DND-41 (cell line): ENCODE measurements at places on chromosomes 2 and 18.

DNA sequence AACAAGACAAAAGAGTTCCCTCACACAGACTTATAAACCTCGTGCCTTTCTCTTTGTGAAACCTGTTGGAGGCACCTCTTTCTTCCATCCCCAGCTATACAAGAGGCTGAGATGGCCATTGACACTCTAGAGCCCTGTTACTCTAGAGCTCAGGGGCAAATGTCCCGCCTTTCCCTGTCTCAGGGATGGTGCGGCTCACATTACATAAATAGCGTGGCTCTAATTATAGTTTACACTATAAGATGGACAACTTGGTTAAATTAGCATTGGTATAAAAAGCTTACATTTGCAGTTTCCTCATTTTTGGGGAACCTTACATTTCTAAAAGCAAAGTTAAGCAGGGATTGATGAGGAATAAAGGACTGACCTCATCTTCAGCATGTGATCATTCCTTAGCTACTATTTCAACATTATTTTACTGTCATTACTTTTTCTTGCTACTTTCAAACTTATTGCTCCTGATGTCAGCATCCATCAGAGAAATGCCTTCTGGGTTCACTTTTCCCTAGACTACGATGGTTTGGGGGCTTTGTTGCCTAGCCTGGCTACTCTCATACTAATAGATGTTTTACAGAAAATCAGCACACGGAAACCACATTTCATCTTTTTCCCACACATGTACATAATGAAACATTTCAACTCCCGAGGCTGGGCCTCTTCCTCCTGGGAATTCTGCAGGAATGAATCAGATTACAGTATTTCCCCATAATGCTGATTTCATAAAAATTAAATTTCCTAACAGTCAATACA, 40.4 kb downstream of the FTCDNL1 start:
- DNase-seq = no peak

GRCh38 chr2:235745597-235745996, 251.8 kb downstream of the AGAP1 start:
- DNase-seq = no peak

DNA sequence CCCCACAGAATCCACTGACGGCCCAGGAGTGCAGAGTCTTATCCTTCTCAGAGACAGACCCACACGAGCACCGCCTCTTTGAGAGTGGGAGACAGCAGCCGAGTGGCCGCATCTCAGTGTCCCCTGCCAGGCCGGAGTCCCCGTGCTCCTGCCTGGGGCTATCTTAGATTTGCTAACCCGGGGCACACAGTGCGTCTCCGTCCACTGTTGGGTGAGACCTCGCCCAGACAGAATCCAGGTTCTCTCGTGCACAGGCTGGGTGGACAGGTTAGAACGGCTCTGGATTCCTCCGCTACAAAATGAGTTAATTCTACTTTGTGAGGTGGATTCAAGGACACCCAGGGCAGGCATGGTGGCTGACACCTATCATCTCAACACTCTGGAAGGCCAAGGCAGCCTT, 88.3 kb downstream of the ZNF516 start:
- no peak for DNase-seq

- no peak for DNase-seq
These were observed 1.0 kb downstream of the PDCD1 start for GRCh38 chr2:241857572-241858121.

DNA sequence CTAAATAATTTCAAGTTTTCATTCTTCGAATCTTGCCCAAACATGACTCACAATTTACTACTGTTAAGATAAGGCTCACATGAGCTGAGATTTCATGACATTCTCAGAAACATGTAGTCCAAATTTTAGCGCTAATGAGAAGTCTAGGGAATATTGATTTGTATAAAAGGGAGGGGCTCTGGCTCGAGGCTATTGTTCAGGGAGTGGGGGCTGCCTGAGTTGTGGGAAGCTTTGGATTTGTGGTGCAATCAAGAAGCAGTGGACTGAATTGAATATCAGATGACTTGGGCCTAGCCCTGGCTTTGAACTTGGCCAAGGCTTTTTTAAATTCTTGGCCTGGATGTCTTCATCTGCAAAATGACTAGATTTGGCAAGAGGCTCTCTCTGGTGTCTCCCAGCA, 674.9 kb upstream of the FANCL start:
- DNase-seq = no peak

GRCh38 chr2:21667638-21668037, 543.9 kb downstream of the TDRD15 start:
- DNase-seq = no peak

DNA sequence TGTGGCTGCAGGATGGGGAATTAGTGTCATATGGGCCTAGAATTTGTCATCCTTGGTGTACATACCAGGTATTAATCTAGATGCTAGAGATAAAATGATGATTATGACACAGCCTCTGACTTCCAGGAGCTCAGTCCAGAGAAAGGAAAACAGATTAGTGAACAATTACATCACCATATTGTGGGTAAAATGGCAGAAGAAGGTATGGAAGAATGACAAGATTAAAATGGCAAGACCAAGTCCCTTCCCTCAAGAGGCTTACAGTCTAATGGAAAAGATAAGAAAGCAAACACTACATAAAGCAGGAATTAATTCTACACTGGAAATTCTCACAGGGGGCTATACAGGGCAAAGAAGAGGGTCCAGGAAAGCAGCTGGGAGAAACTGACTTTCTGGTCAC, 25.9 kb upstream of the TYMS start:
- no peak for DNase-seq

GRCh38 chr18:44771956-44772917, 91.5 kb downstream of the SETBP1 start:
- no peak for DNase-seq

GRCh38 chr2:27723372-27724144, 48.0 kb upstream of the MRPL33 start:
- peak; percentile 44 for DNase-seq

GRCh38 chr2:237533668-237534161, 32.7 kb upstream of the PRLH start:
- DNase-seq = no peak

- no peak for DNase-seq
These were observed 53.8 kb downstream of the CABLES1 start for GRCh38 chr18:23189099-23189498.

DNA sequence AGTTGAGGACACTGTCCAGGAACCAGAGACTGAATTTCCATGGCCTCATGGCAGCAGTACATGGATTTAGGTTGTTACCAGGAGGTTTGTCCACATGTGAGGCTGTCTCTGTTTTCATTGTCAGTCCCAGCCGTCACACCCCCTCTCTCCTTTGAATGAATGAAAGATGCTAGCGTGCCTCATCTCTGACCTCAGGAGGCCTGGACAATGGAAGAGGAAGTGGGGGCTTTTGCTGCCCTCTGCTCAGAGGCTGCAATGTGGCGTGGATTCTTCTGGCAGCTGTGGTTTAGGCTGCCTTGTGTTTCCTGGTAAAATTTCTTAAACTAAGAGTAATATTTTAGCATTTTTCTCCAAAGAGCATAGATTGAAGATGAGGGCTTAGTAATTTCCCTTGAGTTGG, 47.5 kb downstream of the RAB31 start:
- DNase-seq = no peak

DNA sequence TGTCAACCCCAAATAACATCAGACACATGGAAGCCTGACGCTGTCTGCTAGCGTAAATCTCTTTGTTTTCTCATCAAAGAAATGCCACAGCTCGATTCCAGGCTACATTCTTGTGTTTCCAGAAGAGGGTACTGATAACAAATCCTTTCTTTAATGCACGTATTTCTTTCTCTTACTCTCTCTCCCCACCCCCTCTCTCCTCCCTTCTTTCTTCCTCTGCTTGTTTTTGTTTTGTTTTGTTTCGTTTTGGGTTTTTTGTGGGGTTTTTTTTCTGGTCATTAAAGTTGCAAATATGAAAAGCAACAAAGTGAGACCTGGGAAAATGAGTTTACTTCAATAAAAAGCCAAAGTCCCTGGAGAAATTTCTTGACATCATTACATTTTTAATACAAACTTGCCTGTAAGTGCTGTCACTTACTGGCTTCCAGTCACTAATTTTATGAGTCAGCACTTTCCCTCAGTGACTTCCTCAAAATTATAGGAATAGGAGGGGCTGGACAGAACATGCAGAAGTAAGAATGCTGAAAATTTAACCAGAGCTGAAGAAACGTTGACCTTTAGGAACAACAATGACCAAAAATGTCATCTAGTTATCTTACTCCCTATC, 106.7 kb upstream of the NABP1 start:
- DNase-seq = peak; percentile 49

DNA sequence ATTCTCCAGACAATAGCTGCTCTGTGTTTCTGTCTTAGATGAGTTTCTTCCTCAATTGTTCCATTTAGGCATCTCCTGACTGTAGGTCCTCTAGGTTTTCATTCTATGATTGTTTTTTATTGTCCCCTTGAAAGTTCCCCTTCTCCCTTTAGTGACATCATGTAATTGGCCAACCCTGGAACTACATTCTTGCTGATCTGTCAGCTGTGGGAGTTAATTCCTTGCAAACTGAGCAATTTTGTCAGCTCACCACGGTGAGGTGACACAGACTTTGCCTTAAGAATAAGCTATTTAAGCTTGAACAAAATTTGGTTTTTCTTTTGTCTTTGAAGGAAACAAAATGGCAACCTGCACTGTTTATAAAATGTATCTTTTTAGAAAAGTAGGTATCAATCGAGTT, 95.9 kb downstream of the TXNL1 start:
- no peak for DNase-seq

DNA sequence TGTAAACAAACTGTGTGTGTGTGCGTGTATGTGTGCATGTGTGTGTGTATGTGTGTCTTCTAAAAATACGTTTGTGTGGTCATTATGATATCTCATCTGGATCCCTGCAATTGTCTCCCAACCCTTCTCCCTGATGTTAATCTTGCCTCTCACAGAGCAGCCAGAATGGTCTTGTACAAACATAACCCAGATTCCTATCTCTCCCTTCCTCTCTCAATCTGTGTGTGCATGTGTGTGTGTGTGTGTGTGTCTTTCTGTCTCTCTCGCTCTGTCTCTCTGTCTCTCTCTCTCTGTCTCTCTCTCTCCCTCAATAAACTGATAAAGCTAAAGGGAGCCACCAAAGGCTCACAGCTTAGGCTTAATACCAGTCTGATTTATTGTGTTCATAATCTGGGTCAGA, 210.8 kb downstream of the PAX3 start:
- DNase-seq = no peak

- no peak for DNase-seq
These were observed 71.0 kb downstream of the DTNB start for GRCh38 chr2:25602333-25602723.

GRCh38 chr2:51638811-51639210, 606.9 kb upstream of the NRXN1 start:
- DNase-seq = no peak
